HL-60 (cell line): ENCODE measurements at places on chromosomes 3 and 15.

DNA sequence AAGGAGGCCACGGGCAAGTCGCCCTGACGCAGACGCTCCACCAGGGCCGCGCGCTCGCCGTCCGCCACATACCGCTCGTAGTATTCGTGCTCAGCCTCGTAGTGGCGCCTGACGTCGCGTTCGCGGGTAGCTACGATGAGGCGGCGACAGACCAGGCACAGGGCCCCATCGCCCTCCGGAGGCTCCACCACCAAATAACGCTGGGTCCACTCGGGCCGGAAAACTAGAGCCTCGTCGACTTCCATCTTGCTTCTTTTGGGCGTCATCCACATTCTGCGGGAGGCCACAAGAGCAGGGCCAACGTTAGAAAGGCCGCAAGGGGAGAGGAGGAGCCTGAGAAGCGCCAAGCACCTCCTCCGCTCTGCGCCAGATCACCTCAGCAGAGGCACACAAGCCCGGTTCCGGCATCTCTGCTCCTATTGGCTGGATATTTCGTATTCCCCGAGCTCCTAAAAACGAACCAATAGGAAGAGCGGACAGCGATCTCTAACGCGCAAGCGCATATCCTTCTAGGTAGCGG lies at the start of gene EPM2AIP1:
TSS of gene EPM2AIP1 (minus strand) at position 326 of the 520 bp plus-strand sequence. CDS start at position 272, 54 bp downstream.
- peak; percentile 100 for DNase-seq

DNA sequence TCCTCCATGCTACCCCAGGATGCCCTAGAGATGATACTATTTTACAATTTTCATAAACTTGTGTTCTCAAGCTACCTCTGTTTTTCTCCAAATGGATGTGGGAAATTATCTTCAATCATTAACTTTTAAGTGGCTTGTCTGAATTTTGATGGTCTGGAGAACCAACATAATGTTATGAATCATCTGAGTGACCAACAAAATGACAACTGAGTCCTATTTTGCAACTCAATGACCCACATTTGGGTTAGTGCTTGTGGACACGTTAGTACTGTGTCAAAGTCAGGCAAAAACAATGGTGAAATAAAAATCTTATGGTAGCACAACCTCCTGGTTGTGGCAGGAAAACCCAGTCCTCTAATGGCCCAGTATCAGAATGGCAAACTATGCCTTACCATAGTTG lies 352.4 kb upstream of the ZNF385D start:
- no peak for DNase-seq

GRCh38 chr3:89278302-89279025 lies 171.0 kb downstream of the EPHA3 start:
- no peak for DNase-seq

GRCh38 chr15:84778194-84778593 lies 29.8 kb downstream of the ZNF592 start:
- no peak for DNase-seq

DNA sequence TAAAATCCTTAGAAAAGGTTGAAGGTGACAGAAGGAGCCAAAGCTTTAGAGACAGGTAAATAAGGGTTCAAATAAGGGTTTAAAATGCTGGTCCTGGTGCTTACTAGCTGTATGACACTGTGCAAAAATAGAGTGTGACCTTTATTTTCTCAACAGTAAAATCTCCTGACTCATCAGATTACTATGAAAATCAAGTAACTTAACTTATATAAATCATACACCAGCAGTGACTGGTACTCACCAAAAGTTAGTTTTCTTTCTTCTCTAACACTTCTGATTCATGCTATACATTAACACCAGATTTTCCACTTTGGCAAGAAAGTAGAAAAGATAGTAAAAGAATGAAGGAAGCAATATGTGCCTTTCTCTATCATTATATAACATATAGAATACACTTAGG lies 205.9 kb upstream of the GBE1 start:
- DNase-seq = no peak

GRCh38 chr3:50372349-50372748 lies 13.0 kb upstream of the TMEM115 start:
- no peak for DNase-seq

GRCh38 chr3:126083511-126083912 lies 412 bp downstream of the SLC41A3 start:
- DNase-seq = peak; percentile 39

DNA sequence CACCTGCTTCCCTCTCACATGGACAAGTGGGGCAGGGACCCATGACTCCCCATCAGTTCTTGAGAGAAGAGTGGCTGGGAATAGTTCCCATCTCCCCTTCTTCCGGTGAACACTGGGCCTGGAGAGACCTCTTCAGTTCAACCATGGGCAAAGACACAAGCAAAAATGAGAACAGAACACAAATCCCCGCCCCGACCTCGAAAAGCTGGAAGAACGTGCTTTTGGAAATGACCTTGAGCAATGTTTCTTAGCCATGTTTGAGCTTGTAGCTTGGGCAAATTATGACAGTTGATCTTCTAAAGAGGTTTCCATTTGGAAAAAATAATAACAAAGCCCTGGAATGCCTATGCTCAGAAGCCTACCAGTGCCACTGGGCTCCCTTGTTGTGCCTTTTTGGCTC lies 59.0 kb downstream of the FAM174B start:
- DNase-seq = no peak

- DNase-seq = no peak
Measured at GRCh38 chr15:69585937-69586336, 133.3 kb downstream of the RPLP1 start.

- DNase-seq = no peak
Measured at GRCh38 chr3:178949896-178950295, 121.7 kb downstream of the ZMAT3 start.

GRCh38 chr3:187550446-187550845 lies 119.7 kb downstream of the SST start:
- DNase-seq = no peak

- DNase-seq = no peak
Measured at GRCh38 chr3:188268336-188268735, 114.4 kb downstream of the LPP start.

DNA sequence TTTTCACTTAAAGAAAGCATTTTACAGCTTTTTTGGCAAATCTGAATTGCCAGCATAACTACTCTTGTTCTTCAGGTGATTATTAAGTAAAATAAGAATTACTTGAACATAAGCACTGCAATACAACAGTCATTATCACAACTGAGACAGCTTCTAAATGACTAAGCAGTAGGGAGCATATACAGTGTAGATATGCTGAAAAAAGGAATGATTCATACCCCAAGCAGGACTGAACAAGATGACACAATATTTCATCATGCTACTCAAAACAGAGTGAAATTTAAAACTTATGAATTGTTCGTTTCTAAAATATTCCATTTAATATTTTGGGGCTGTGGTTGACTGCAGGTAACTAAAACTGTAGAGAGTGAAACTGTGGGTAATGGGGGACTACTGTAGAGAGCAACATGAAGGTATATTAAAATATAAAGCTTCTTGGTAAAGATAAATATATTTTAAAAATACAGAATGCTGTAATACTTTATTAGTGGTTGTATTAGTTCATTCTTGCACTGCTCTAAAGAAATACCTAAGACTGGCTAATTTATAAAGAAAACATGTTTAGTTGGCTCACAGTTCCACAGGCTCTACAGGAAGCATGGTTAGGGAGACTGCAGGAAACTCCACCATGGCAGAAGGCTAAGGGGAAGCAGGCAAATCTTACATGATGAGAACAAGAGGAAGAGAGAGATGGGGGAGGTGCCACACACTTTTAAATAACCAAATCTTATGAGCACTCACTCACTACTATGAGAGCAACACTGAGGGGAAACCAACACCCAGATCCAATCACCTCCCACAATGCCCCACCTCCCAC lies 84.8 kb downstream of the DCLK3 start:
- peak; percentile 63 for DNase-seq

GRCh38 chr15:54307252-54307902 lies 329.1 kb downstream of the UNC13C start:
- no peak for DNase-seq

DNA sequence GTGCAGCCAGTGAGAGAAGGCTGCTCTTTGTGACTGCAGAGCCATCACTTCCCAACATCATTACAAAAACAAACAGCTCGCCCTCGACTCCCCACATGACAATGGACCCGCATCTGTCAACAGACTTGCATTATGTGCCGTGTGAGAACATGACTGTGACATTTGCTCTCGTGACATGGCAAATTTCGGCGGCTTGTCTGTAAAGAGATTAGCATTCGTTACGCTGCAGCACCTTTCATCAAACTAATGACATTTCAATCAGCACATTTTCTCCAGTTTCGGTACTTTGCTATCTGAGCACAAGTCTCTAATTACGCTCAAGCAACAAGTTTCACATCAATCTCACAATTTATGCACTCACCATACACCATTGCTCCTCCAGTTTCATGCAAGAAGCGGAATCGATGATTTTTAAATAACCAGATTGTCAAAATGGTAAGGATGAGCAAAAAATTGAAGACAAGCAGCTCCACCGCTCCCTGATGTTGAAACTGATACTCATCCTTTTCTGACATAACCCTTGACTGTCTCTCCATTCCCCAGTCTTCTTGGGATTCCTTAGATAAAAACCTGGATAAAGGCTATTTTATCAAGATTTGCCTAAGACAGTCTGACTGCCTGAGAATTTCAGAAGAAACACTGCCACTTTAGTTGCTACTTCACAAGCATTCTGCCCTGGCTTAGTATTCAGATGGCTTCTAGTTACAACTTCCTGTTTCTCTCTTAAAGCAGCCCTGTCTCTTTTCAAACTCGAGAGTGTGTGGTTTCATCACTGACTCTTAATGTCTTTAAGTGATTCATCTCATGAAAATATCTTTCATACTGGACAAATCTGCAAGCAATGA lies at the start of gene SLC9A9:
TSS of gene SLC9A9 (minus strand) at position 682 of the 845 bp plus-strand sequence. CDS start at position 536, 146 bp downstream.
- DNase-seq = no peak

DNA sequence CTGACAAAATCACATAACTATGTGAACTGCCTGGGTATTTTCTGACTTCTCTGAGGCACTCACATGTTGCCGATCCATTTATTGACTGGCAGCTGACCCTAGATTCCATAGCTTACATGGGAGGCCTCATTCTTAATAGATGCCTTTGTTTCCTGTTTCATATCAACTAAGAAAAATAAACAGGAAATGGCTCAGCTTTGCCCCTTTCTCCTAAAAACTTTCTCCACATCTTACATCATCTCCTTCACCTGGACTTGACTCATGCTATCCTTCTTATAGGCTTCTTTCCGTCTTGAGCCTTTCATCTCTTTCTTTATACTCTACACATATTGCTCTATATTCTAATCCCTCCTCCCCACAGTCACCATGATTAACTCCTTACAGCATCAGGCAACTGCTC lies 38.0 kb downstream of the TXNRD3 start:
- no peak for DNase-seq

GRCh38 chr15:63715818-63716217 lies 117.9 kb downstream of the HERC1 start:
- no peak for DNase-seq

GRCh38 chr3:150238995-150239619 lies 169.0 kb upstream of the TSC22D2 start:
- no peak for DNase-seq

DNA sequence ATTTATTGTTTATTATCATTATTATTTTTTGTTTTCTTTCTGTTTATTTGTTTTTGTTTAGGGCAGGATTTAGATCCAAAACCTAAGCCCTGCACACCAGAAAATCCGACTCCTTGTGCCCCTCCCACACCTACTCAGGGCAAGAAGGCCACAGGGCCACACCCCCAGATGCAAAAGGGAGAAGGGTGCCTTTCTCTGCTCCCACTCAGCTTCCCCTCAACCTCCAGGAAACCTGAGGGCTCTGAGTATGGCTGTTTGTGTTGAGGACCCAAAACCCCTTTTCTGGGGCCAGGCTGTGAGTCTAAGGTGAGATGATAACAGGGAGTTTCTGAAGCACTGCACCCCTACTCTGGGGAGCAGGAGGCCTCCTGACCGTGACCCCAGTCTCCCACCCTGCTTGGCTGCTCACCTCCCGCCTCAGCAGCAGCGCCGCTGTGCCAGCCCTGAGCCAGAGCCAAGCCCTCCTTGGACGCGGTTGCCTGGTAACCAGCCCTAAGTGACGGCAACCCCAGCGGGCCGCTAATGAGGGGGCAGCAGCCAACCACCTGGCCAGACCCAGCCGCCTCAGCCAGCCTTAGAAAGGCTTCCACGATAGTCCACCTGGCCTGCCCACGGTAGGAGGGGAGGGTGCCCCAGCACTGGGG lies 6.4 kb upstream of the C15orf39 start:
- no peak for DNase-seq

GRCh38 chr15:100277087-100277855 lies 64.5 kb downstream of the ADAMTS17 start:
- DNase-seq = no peak

GRCh38 chr15:83380059-83380458 lies 67.1 kb upstream of the SH3GL3 start:
- no peak for DNase-seq

GRCh38 chr15:35936284-35936683 lies 390.3 kb upstream of the DPH6 start:
- DNase-seq = no peak

DNA sequence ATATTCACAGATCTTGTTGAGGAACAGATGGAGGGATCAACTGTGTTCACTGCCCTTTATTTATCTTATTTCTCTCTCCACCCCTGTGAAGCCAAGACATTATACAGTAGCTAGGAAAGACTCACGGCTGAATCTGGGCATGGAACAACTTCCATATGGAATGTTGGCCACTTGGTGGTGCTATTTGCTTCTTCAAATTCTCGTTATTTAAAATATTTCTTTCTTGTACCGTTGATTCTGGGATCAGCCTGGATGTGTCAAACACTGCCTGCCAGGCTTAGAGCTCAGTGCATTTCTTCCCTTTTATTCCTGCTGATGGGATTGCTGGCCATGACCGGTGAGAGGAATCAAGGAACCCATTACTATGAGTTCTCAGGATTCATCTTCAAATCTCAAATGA lies 17.5 kb upstream of the GASK1A start:
- DNase-seq = no peak

- DNase-seq = no peak
Measured at GRCh38 chr3:6204891-6205290, 656.0 kb upstream of the GRM7 start.

GRCh38 chr3:170502297-170502696 lies 83.6 kb downstream of the SLC7A14 start:
- DNase-seq = no peak

DNA sequence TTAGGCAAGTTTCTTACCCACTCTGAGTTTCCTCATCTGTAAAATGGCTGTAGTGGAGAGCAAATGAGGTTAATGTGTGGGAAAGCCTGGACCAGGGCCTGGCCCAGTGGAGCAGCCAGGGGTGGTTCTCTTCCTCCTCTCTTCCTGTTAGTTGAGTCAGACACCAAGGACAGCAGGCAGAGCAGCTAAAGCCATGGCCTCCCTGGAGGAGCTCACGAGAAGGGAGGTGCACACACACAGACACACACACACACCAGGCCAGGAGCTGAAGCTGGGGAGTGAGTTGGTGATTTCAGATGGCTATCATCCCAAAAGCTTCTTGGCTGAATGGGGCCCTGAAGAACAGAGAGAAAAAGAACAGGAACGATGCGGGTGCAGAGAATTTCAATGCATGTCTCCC lies 33.2 kb upstream of the TSPAN3 start:
- DNase-seq = no peak
